Omental fat pad (tissue), 4 donors: ENCODE measurements at places on chromosomes 4 and X.

DNA sequence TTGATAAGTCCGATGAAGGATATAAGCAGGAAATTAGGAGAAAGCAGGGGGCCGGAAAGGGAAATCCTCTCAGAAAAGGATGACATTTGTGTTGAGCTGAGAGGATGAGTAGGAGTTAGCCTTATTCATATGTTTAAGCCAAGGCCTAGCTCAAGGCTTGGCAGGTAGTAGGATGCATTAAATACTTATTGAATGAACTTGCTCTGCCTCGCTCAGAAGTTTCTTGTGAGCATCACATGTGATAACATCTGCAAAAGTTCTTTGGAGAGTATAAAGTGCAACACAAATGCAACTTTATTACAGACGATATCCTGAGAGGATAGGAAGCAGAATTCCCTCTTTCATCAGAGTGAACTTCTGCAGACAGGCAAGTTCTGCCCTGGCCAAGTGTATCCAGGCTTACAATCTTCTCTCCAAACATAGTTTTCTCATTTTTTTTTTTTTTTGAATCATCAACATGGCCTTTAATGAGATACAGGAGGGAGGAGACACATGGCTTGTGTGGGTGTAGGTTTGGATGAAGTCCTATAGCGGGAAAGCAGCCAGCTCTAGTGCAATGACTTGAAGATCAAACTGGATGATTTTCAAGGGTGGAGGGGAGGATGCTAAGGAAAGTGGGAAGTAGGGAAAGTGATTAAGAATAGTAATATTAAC is 48.1 kb downstream of the LUZP4 start:
- DNase-seq: no peak

DNA sequence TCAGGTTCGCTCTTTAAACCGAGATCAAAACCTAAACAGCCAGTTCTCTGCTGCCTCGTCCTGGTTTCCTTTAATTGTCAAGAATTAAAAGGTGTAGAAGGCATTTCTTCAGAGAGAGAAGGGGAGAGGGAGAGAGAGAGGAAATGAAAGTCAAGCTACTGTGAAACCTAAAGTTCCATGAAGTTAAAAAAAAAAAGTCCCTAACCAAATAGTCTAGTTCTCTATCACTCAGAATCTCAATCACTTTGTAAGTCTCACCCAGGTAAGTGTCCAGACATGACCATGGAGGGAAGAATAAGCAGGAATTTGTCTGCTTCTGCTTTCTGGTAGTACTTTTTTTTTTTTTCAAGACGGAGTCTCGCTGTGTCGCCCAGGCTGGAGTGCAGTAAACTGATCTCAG is 18.8 kb upstream of the SMIM14 start:
- DNase-seq: no peak

- no peak for DNase-seq
These were observed 79.3 kb upstream of the DYNLT3 start for GRCh38 chrX:37926700-37927099.

DNA sequence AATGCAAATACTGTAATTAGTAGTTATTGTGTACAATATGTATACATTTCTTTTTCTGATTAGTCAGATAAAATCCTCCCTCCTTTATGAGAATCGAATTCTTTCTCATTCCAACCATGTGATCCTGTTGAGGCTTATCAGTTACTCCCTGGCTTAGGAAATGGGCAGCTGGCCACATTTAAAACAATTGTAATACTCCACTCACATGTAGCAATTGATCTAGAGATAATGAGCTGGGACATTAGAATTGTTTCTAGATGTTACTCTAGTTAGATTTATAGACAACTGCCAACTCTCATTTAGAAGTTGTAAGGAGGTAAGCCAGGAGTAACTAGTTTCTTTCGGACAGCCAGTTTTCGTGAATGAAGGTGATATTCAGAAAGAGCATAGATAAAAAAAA is 859.3 kb upstream of the AADAT start:
- DNase-seq: no peak

GRCh38 chr4:141713771-141714445 is 77.5 kb downstream of the IL15 start:
- DNase-seq: no peak

- DNase-seq: no peak
These were observed 28.1 kb downstream of the CASP6 start for GRCh38 chr4:109675181-109675580.

DNA sequence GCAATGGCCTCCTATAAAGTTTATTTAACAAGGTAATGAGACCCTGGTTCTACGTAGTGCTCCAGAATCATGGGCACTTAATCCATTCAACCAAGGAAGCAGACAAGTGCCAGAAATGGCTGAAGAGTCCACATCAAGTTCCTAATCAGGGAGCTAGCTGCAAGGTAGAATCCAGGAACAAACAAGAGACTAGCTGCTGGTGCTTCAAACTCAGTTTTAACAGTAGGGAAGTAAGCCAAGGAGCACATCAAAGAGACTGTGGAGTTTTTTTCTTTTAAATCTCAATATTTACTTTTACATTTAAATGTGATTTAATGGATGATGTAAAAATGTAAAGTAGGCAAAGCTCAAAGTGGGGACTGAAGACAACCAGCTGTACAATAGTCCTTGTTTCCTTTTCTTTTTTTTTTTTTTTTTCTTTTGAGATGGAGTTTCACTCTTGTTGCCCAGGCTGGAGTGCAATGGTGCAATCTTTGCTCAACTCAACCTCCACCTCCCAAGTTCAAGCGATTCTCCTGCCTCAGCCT is 630.4 kb downstream of the CCSER1 start:
- DNase-seq: no peak

DNA sequence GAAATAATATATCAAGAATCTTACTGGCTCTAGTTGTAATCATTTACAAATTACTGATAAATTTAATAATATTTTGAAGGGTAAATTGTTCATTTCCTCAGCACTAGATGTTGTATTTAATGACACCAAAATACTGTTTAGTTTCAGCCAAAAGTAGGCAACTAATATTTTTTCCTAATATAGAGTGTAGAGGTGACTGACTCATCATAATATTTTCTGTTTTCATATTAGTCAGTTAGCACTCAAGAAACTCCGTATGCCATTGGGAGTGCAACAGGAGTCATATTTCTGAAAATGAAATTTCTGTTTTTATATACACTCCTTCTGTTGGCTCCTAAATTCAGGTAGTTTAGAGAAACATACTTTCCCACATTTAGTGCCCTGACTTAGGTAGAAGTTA is 36.6 kb upstream of the PTPN13 start:
- DNase-seq: no peak

DNA sequence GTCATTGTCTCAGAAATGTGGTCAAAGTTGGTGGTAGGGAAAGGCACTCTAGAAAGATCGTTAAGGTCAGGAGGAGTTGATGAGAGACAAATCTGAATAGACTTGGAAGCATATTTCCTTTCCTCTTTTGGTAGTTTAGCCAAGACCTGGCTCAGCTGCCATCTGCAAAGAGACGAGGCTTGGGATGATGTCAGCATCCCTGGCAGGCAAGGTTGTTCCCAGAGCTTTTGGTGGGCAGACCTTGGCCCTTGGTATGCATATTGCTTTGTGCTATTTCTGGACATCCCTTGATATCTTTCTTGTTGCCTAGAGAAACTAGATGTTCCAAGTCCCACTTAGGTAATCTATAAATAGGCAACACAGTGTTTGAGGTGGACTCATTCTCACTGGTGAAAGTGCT is 82.4 kb upstream of the NAF1 start:
- DNase-seq: no peak

DNA sequence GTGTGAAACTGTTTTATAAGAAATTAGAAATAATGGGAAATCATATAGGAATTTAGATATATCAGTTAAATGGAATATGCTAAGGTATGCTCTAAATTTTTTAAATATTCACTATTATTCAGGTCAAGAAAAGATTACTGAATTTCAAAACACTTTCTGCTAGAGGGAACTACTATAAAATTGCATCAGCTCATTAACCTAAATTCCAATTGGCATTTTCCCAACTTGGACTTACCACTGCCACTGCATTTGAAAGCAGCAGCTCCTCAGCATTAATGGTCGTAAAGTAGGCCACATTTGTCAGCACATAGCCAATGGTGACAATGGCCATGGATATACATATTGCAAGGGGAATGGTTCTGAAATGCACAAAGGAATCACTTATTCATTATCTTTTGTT is 57.3 kb downstream of the SLC7A11 start:
- no peak for DNase-seq

GRCh38 chr4:16807355-16807754 is 91.1 kb downstream of the LDB2 start:
- no peak for DNase-seq

- DNase-seq: no peak
These were observed 13.3 kb upstream of the PITX2 start for GRCh38 chr4:110636171-110636679.

GRCh38 chr4:20288846-20289512 is 37.3 kb downstream of the SLIT2 start:
- DNase-seq: no peak

DNA sequence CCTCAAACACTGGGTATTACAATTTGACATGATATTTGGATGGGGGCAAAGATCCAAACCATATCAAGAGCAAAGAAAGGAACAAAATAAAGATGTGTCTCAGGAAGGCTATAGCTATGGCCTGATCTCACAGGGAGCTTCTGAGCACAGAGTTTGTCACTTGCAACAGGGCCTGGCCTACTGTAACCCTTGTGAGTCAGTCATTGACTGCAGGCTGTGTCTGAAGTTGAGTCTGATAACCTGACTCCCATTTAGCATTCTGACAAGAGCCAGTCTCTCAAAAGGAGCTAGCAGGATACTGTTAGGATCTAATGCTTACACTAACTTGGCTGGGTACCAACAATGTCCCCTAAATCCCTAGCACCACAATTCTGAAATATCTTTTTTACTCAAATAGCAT is 612.5 kb upstream of the TECRL start:
- DNase-seq: no peak

DNA sequence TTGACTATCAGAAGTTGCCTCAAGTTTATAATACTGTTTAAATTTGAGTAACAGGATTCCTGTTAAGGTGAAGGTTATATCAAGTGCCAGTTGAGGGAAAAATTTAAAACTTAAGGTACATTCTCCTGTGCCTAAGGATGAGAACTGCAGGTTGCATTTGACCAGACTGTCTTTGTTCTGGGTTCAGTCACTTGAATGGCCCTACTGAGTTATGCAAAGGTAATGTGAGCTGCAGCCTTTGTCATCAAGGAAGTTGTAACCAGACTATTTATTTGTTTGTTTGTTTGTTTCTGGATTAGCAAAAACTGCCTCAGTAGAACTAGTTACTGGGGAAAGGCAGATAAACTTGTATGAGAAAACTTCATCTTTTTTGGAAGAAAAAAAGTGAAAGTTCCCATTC is 131.9 kb downstream of the ATOH1 start:
- no peak for DNase-seq

DNA sequence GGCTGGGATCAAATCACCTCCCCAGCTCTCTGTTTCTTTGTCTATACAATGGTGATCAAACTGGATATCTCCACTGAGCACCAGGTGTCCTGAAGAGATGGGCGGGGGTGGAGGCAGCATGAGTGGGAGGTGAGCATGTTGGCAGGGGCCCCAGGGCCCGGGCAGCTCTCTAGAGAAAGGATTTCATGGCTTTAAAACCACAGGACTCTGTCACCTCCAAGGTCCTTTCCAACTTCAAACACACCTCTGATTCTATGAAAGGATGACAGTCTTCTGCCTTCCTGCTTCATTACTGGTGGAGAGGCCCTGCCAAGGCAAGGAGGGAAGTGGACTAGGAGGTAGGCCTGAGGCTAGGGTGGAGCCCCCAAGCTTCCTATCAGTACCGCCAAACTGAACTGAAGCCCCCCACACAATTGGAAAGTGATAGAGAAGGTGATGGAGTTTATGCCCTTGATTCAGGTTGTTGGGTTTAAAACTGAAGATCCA is 38.6 kb downstream of the TRIM2 start:
- no peak for DNase-seq

GRCh38 chr4:141120036-141120593 is 13.2 kb downstream of the RNF150 start:
- DNase-seq: no peak

- DNase-seq: no peak
These were observed at the start of gene BMP2K for GRCh38 chr4:78776079-78776728. Gene BMP2K, plus strand, starts transcription at chr4:78776350. Its CDS starts 194 bp downstream, at chr4:78776544.

DNA sequence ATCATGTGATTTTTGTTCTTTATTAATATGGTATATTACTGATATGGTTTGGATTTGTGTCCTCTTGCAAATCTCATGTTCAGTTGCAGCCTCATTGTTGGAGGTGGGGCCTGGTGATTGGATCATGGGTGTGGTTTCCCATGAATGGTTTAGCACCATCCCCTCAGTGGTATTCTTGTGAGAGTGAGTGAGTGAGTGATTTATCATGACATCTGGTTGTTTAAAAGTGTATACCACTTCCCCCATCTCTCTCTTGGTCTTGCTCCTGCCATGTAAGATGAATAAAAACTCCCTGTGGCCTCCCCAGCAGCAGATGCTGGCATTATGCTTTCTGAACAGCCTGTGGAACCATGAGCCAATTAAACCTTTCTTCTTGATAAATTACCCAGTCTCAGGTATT is 111.5 kb downstream of the TAB3 start:
- no peak for DNase-seq

DNA sequence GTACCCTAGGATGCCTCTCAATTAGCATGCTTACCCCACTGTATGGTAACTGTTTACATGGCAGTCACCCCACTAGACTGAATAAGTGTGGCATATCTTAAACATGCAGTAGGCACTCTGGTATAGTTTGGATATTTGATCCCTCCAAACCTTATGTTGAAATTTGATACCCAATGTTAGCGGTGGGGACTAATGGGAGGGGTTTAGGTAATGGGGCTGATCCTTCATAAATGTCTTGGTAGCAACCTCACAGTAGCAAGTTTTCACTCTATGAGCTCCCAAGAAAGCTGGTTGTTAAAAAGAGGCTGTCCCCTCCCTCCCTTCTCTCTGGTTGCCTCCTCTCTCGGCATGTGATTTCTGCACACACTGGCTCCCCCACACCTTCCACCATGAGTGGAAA is 10.1 kb downstream of the TMEM150C start:
- no peak for DNase-seq

GRCh38 chrX:133434197-133434820 is 19.0 kb upstream of the GPC4 start:
- DNase-seq: no peak

DNA sequence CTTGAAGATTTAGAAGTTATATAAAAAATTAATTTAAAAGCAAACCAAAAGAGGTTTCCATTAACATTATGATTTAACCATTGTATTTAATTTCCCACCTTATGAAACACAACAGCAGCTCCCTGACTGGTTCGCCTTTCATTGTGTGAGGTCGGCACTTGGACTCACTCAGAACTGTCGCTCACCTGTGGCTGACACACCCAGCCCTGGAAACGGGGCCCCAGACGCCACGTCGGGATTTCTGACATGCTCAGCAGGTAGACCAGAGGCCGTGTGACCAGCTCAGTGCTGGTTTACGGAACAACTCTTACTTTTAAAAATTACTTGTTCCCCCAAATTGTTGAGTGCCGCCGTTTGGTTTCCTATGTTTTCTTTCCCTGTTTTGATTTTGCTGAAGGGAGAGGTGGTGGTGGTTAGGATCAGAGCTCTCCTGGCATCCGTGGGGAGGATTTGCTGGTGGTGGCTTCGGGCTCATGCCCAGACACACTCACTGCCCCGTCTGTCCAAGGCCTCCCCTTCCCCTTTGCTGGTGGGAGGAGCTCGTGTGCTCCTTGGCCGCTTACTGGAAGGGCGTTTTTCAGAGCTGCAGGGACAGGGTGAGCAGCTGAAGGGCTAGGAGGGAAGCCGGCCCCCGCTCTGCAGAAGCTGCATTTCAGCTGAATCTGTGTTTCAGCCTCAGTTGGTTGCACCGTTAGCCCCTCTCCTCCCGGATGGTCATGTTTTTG is 59.2 kb downstream of the CPLX1 start:
- no peak for DNase-seq
